Activated CD4-positive, alpha-beta T cell treated with anti-CD3 and anti-CD28 coated beads for 24 hours (primary cell): ENCODE measurements at places on chromosomes 6 and 20.

DNA sequence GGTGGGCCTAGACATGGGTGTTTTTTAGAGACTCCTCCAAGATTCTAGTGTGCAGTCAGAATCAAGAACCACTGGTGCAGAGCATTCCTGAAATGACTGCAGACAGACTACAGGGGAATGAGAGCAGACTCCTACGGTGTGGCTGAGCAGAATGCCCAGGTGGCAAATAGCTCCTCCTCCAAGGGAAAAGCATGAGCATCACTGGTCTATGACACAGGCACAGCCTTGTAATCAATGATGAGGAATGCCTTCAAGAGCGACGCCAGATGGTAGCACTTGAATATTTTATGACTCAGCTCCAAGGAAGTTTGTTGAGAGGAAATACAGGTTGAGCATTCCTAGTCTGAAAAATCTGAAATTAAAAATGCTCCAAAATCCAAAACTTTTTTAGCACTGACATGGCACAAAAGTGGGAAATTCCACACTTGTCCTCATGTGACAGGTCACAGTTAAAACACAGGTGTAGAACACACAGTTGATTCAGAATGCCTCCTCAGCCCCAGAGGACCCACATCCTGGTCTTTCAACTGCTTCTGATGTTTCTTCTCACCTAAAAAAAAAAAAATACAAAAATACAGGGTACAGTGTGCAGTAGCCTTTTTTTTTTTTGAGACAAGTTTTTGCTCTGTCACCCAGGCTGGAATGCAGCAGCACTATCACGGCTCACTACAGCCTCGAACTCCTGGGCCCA lies 10.6 kb upstream of the FAM8A1 start:
- DNase-seq, result no peak

DNA sequence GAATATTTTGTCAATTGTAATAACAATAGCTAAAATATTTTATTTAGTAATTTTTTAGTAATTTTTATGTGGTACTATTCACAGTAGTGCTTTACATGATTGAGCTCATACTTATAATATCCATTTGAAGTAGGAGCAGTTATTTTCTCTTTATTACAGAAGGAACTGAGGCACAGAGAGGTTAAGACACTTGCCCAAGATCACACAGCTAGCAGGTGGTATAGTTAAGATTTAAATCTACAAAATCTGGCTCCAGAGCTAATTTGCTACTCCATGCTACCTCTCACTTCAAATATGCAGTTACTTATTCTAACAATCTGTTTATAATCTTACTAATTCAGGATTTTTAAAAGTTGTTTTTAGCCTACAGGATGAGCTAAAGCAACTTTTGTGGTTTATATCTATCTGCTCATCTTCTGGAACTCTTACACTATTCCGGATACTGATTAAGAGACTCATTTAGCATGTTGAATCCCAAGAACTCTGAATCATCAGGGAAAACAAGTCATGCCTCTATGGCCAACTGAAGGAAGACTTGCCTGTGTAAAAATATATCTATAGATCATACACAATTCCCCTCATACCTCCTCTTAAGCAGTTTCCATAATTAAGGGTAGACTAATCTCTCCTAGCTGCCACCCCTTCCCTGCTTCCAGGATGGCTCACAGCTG lies 324.2 kb downstream of the UBE3D start:
- DNase-seq, result no peak

- DNase-seq, result no peak
Observed at GRCh38 chr20:38296433-38296832, 7.5 kb upstream of the BPI start.

DNA sequence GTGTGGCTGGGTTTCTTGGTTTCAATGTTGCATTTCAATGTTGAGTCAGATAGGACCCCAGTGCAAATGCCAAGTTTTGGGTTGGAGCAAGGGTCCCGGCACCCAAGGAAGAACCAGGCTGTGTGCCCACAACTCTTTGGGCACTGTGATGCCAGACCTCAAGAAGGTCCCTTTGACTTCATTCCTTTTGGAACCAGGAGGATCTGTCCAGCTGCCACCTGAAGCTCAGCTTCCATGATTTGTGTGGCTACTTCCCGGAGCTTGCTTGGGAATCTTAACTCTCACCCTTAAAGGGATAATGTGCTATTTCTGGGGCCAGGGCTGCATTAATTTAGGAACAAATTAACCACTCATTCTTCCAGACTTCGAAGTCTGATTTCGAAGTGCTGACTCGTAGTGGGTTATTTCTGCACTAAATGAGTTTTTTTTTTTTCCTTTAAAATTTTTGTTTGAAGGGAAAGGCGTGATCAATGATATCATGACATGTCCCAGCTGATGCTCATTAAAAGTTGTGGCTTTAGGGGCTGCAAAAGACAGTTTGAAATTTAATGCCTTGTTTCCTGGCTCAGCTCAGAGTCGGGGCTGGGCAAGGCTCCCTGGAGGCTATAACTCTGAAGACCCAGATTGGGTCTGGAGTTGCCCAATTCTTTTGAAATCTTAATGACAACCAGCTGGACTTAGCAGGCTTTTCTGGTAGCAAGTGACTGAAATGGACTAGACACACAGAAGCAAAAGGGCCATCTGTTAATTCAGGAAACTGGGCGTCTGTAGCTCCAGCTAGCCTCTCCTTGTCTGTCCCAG lies 24.0 kb upstream of the PHACTR3 start:
- no peak for DNase-seq

DNA sequence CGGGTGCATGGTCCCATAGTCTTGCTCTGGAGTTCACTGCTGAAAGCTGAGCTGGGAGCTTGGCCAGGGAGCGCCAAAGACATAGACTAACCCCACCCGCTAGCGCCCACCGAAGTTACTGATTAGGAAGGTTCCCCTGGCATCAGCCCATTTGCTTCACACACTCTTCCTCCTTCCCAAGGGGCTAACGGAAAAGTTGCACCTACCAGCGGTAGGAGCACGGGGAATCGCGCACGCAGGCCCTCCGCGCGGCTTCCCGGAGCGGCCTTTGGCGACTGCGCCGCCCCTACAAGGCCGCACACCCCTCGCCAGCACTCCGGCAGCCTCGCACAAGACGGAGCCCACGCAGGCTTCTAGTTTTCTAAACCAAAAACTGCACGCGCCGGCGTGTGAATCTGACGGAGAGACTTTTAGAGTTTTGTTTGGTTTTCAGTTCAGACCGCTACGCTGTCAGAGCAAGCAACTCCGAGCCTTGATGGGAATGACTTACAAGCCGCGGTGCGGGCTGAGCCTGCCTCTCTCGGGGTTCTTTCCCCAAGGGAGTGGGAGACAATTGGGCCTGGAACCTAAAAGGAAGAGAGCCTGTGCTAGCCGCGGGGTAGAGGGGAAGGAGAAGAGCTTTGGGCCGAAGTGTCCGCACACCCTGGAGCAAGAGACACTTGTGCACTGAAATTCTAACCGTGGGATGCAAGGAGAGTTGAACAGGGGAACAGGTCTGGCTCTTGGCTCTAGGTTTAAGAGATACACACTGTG lies 891 bp upstream of the POU3F2 start:
- DNase-seq, result no peak

DNA sequence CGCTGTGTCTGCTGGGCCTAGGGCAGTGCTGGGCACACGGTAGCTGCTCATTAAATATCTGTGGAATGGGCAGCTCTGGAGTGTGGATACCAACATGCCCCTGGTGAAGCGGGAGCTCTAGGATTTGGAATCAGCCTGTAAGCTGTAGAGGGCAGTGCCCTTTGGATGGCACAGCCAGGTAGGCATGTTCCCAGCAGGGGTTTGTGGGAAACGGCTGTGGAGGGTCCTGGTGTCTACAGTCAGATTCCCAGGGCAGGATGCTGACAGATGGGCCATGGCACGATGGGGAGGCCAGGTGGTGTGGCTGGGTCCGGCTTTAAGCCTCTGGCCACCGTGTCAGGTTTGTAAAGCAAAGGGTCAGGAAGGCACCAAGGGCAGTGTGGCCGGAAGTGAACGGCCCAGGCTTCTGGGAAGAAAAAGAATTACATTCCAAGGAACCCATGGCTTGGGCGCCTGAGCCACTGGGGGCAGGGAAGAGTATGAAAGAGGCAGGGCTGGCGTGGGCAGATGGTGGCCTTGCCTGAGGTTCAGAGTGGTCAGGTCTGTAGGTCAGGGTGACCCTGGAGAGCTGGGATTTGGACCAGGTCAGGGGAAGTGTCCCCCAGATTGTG lies 44.8 kb downstream of the UBE2V1 start:
- no peak for DNase-seq

GRCh38 chr6:170025341-170025911 lies 265.5 kb downstream of the DLL1 start:
- DNase-seq, result no peak

GRCh38 chr6:73152556-73152955 lies 72.7 kb downstream of the KHDC1L start:
- no peak for DNase-seq

GRCh38 chr6:165767228-165767627 lies 104.2 kb upstream of the PDE10A start:
- DNase-seq, result no peak

DNA sequence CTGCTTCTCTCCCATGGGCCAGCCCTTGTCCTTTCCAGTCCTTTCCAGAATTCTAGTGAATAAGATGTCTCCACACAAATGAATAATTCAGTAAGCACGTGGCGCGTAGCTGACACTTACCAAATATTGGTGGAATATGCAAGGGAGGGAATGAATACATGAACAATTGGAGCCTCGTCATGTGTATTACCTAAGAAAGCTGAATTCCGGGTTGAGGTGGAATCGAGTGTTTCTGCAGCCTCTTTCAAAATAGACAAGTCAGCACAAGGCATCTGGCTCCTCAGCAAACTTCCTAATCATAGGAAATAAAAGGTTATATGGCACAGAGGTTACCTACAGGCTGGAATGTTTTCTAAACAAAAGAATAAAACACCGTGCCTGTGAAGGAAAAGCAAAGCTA lies 47.0 kb upstream of the NT5E start:
- DNase-seq, result no peak

DNA sequence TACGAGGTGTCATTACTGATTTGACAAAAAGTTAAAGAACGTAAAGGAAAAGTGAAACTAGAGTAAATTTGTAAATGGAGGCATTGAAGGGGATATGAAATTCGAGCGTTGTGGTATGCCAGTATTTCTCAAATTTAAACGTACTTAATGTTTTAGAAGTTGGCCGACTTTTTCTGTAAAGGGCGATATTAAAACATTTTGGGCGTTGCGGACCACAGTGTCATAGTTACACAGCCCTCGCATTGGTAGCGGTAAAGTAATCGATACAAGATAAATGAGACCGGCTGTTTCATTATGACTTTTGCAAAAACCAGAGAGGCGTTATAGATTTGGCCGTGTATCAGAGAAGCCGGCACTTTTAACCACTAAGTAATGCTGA lies 39.6 kb downstream of the OR2B2 start:
- DNase-seq, result no peak

DNA sequence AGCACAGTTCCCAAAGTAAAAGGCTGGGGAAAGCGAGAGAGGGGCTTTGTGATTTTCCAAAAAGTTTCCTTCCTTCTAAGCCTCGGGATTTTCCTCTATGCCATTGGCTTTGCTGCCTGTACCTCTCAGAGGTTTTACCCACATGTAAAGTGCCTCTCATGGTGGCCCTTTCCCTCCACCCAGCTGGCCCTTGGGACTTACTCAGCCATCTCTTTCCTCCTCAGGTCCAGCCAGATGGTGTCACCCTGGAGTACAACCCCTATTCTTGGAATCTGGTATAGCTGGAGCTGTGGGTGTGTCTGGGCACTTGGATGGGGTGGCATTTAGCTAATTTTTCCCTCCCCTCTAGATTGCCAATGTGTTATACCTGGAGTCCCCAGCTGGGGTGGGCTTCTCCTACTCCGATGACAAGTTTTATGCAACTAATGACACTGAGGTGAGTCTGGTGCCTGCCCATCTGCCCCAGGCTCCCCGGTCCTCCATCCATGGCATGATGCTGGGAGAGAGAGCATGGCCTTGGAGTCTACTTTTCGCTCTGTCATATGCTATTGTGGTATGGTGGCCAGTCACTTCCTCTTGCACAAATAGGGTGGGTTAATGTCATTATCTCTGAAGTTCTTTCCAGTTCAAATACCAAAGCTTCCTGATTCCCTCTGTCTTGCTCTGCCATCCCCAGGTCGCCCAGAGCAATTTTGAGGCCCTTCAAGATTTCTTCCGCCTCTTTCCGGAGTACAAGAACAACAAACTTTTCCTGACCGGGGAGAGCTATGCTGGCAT lies 1.1 kb downstream of the CTSA start:
- DNase-seq, result no peak

DNA sequence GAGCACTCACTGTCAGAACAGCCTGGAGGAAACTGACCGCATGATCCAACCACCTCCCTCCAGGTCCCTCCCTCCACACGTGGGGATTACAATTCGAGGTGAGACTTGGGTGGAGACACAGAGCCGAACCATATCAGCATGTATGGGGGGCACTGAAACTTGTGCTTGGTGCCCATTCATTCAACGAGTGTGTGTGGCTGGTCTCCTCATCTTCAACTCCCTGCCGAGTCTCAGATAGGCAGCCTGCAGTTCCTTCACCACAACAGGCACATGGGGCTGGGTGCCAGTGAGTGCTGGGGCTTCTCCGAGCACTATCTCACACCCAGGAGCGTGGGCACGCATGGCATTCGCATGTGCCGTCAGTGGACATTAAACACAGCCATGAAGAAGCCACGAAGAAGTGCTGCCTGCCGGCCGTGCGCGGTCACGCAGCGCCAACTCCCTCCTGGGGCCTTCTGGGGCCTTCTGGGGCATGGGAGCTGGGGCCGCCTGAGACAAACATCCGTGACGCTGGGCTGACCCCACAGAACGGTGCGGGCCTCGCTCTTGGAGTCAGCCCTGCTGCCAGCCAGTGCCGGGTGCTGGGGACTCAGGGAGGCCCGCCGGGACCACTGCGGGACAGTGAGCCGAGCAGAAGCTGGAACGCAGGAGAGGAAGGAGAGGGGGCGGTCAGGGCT lies 714 bp upstream of the RTEL1 start:
- DNase-seq, result no peak

GRCh38 chr20:36815454-36816091 lies 42.0 kb upstream of the DSN1 start:
- no peak for DNase-seq

GRCh38 chr20:41392295-41392694 lies 25.7 kb upstream of the EMILIN3 start:
- DNase-seq, result no peak

DNA sequence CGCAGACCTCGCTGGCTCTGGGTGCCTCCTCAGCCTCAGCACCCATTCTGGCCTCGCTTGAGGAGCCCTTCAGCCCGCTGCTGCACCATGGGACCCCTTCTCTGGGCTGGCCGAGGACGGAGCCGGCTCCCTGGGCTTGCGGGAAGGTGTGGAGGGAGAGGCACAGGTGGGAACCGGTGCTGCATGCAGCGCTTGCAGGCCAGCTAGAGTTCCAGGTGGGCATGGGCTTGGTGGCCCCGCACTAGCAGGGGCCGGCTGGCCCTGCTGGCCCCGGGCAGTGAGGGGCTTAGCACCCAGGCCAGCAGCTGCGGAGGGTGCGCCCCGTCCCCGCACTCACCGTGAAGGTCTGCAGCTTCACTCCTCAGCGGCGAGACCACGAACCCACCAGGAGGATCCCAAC lies 30.4 kb downstream of the DEFB114 start:
- no peak for DNase-seq

- DNase-seq, result no peak
Observed at GRCh38 chr20:31747640-31748039, 8.6 kb downstream of the TPX2 start.
